CD4-positive, alpha-beta T cell (primary cell): ENCODE measurements at places on chromosomes 6 and 20. TPM values are rescaled to one million over a fixed set of nuclear protein-coding genes. Genes with fewer than 3 reads are reported as not detected.

Gene RGS17
- not detected for total RNA-seq

Gene MOG
- total RNA-seq, result not detected

Gene NKX2-2
- not detected for total RNA-seq

Gene POPDC3
- total RNA-seq, result not detected

DNA sequence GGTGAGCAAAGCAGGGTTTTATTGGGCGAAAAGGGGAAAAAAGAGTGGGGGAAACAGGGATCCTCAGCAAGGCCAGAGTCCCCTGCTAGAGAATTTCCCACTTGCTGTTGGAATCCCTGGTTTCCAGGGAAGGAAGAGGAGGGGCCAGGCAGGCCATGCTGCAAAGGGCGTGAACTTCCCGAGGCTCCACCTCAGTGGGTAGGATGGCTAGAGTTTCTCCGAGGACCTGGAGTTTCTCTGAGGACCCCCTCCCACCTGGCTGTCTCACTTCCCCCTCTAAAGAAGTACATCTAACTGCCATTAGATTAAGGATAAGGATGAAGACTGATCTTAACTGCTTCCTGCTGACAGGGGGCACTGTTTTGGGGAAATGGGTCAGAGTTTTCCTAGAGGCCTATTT, 1239.3 kb upstream of the GJE1 start:
- H3K4me3 ChIP-seq, result no peak overlapping the region
- H3K27ac ChIP-seq, result no peak overlapping the region
- H3K27me3 ChIP-seq, result no peaks in the 10 kb centered on the region
- no peaks in the 10 kb centered on the region for H3K36me3 ChIP-seq
- no peaks in the 10 kb centered on the region for H3K4me1 ChIP-seq

GRCh38 chr6:21426841-21427490, 166.6 kb upstream of the SOX4 start:
- no peak for DNase-seq
- no peak overlapping the region for H3K4me3 ChIP-seq
- no peaks in the 10 kb centered on the region for H3K27me3 ChIP-seq

DNA sequence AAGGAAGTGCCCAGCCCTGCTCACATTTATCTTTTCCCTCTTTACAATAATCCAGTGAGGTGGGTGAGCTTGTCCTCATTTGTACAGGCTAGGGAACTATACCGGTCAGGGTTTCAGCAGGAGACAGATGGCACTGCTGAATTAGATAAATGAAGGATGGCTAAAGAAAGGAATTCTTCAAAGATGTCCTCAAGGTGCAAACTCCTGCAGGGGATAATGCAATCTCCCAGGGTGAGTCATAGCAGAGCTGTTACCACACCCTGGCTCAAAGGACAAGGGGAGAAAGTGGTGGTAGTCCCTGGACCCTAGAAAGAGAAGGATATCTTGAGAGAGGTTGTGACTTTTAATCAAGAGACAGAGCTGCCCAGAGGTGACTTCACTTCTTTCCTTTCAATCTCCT, 66.7 kb downstream of the RFPL4B start:
- no peaks in the 10 kb centered on the region for H3K27me3 ChIP-seq
- no peaks in the 10 kb centered on the region for H3K36me3 ChIP-seq
- no peak for DNase-seq
- H3K4me1 ChIP-seq, result no peaks in the 10 kb centered on the region

DNA sequence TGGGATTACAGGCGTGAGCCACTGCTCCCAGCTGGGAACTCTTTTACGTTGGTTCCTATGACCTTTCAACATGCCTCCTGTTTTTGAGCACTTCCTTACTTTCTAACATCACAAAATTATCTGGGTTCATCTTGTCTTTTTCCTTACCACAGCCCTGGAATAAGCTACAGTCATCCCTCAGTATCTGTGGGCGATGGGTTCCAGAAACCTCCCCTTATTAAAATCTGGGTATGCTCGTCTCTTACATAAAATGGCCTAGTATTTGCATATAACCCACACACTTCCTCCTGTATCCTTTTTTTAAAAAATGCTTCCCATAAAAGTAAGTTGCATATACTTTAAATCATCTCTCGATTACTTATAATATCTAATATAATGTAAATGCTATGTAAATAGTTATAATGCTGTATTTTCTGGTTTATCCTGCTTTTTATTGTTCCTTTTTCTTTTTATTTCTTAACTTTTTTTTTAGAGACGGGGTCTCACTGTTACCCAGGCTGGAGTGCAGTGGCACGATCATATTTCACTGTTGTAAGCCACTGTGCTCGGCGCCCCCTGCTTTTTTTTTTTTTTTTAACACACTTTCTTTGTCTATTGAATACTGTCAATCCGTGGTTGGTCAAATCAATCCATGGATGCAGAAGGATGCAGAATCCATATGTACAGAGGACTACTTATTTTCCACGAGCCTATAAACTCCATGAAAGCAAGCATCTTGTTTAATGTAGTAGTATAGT, 9.2 kb downstream of the RPF2 start:
- peaks cover 58% of the 10 kb centered on the region for H3K36me3 ChIP-seq
- H3K27ac ChIP-seq, result no peak overlapping the region
- H3K27me3 ChIP-seq, result no peaks in the 10 kb centered on the region
- H3K4me1 ChIP-seq, result no peaks in the 10 kb centered on the region

GRCh38 chr20:33624399-33624798, 37.7 kb upstream of the C20orf144 start:
- H3K27me3 ChIP-seq, result no peaks in the 10 kb centered on the region
- peaks cover 19% of the 10 kb centered on the region for H3K4me1 ChIP-seq
- peaks cover 58% of the 10 kb centered on the region for H3K36me3 ChIP-seq

DNA sequence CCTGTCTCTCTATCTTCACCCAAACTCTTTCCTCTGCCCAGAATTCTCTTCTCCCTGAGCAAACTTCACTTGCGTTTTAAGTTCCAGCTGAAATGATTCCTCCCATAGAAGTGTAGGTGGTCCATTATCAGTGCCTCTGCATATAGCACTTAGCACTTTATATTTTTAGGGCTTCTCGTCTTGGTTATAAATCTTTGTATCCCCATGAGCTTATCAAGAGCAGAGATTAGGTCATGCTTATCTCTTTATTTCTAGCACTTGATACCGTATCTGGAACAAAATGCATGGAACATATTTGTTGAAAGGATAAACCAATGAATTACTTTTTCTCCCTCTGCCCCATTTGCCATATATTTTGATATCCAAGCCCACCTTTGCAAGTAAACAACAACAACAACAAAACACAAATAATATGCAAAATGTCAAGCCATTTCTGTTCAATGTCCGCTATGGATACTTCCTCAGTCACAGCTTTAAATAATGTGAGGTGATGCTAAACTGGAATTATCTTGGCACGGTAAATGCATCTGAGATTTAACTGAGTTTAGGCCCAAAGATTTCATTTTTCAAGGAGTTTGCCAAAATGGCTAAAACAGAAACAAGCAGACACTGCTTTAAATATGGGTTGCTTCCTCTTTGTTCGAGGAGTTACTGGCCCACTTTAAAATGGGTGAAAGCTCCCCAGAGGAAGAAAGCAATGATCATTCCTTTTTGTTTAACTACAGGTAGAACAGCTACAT, 106.2 kb upstream of the STMND1 start:
- no peaks in the 10 kb centered on the region for H3K36me3 ChIP-seq
- H3K27me3 ChIP-seq, result no peaks in the 10 kb centered on the region
- H3K4me3 ChIP-seq, result no peak overlapping the region
- DNase-seq, result no peak

DNA sequence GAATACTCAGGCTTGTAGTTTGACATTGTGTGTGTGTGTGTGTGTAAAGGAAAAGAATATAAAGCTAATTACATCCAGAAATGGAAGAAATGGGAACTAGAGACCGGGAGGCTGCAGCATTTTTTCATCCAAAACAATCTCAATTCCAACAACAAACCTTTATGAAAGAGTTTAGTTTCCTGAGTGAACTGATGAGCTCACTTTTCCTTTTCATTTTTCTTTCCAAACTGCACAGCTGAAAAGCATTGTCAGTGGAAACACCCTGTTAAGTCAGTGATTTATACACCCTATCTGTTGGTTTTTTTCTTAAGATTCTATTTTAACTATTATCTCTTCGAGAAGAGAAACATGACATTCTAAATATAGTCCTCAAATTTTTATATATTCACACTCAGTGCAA, 130.9 kb downstream of the RFPL4B start:
- H3K27ac ChIP-seq, result no peak overlapping the region
- H3K27me3 ChIP-seq, result no peaks in the 10 kb centered on the region
- no peaks in the 10 kb centered on the region for H3K4me1 ChIP-seq
- H3K4me3 ChIP-seq, result no peak overlapping the region
- DNase-seq, result no peak
- no peaks in the 10 kb centered on the region for H3K36me3 ChIP-seq

- H3K36me3 ChIP-seq, result no peaks in the 10 kb centered on the region
- H3K4me3 ChIP-seq, result no peak overlapping the region
- no peak overlapping the region for H3K27ac ChIP-seq
- H3K4me1 ChIP-seq, result no peaks in the 10 kb centered on the region
- H3K27me3 ChIP-seq, result no peaks in the 10 kb centered on the region
Observed at GRCh38 chr20:24116611-24117010, 128.0 kb upstream of the GGTLC1 start.

GRCh38 chr6:51107769-51108203, 289.1 kb downstream of the TFAP2B start:
- no peaks in the 10 kb centered on the region for H3K27me3 ChIP-seq
- no peaks in the 10 kb centered on the region for H3K36me3 ChIP-seq
- no peak overlapping the region for H3K4me3 ChIP-seq
- DNase-seq, result no peak
- H3K4me1 ChIP-seq, result no peaks in the 10 kb centered on the region
- no peak overlapping the region for H3K27ac ChIP-seq

DNA sequence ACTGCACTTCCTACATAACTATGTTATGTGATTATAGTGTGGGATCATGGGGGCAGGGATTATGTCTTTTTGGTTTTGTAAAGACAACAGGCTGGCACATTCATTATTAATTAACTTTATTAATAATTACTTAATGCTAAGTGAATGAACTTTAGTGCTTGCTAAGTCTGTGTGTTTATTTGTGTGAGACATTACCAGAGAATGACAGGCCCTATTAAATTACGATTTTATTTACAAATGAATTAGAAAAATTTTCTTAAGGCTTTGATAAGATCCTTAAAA, 100.9 kb downstream of the CD83 start:
- no peak for DNase-seq
- H3K27me3 ChIP-seq, result no peaks in the 10 kb centered on the region
- no peaks in the 10 kb centered on the region for H3K36me3 ChIP-seq

DNA sequence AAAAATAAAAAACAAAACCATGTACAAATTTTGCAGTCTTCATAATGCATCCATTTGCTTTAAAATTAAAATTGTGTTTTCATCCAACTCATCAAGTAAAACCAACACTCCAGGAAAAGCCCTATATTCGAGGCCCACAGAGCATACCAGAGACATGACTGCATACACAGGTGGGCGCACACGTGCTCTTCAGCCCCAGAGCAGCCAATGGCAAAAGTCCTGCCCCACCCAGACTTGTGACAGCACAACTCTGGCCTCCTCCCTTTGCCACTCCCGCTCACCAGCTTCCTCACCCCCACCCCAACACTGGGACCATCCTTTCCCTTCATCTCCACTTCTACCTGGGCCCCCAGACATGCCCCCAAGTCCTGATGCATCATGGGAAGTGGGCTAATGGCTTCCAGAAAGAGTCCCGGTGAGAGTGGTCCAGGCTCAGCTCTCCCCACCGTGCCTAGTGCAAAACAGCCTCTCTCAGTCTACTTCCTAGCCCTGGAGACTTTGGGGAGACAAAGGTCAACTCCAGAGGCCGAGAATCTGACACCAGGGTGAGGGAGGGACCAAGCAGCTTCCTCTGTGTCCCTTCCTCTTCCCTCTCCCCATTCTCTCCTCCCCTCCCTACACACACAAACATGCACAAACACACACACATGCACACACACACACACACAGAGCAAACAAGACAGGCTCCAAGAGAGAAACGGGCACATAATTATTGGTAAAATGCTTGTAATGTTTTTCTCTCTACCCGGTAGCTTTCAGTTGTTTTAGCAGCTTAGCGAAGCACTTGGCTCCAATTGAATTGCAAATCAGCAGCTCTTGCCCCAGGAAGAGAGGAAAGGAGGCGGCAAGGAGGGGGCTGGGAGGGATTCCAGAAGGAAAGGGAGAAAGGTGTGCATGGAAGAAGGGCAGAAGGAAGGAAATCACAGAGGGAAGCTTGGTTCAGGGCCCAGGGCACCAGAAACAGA, 14.3 kb downstream of the GRM4 start:
- H3K4me1 ChIP-seq, result no peaks in the 10 kb centered on the region
- H3K4me3 ChIP-seq, result no peak overlapping the region
- DNase-seq, result no peak
- H3K27me3 ChIP-seq, result peaks cover 23% of the 10 kb centered on the region
- no peak overlapping the region for H3K27ac ChIP-seq

- H3K27ac ChIP-seq, result no peak within 1 kb of the TSS
- no peaks in the 10 kb centered on the region for H3K27me3 ChIP-seq
- DNase-seq, result no peak
- no peaks in the 10 kb centered on the region for H3K36me3 ChIP-seq
- no peaks in the 10 kb centered on the region for H3K4me1 ChIP-seq
- H3K4me3 ChIP-seq, result no peak within 1 kb of the TSS
Observed at GRCh38 chr6:11778648-11779328, at the start of gene ADTRP. Gene ADTRP (minus strand): TSS chr6:11778803. CDS start chr6:11778759, 44 bp downstream.

DNA sequence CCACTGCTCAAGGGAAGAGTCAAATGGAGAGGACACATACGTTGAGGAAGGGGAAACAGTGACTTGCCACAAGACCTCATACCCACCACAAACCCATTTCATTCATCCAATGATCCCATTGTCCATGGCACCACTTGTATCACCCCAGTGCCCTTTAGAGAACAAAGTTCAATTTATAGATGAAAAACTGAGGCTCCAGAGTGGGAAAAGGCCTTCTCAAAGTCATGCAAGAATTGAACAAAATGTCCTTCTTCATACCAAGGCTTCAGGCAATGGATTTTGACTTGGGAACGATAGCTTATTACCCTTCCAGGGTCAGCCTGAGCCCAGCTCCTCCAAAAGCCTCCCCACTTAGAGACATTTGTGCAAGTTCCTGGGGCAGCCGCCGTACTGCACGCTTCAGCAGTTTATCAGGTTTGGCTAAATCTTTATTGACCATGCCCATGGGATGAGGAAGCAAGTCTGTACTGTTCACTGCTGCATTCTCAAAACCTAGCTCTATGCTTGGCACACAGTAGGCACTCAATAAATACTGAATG, 47.3 kb upstream of the MRPS10 start:
- no peak overlapping the region for H3K4me3 ChIP-seq
- no peaks in the 10 kb centered on the region for H3K4me1 ChIP-seq
- no peaks in the 10 kb centered on the region for H3K27me3 ChIP-seq
- no peak overlapping the region for H3K27ac ChIP-seq

- H3K36me3 ChIP-seq, result no peaks in the 10 kb centered on the region
- H3K27ac ChIP-seq, result no peak overlapping the region
- no peaks in the 10 kb centered on the region for H3K4me1 ChIP-seq
- no peak overlapping the region for H3K4me3 ChIP-seq
Observed at GRCh38 chr6:163786995-163787671, 372.6 kb downstream of the QKI start.

DNA sequence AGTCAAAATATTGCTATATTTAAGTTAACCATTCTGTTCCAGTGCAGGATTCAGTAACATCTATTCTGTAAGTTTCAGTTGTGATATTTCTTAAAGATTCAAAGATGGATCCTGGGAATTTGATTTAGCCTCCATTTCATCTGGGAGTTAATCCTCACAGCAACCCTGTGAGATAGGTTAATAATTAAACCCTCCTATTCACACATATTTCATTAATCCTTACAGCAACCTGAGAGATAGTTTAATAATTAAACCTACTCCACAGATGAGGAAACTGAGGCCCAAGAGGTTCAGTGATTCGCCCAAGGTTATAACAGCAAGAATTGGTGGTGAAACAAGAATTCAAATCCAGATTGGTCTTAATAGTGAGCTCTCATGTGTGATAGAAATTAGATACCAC, 10.9 kb upstream of the ZBTB2 start:
- H3K36me3 ChIP-seq, result peaks cover 17% of the 10 kb centered on the region
- DNase-seq, result no peak
- H3K27ac ChIP-seq, result no peak overlapping the region
- H3K4me3 ChIP-seq, result no peak overlapping the region
- H3K27me3 ChIP-seq, result no peaks in the 10 kb centered on the region
- peaks cover 26% of the 10 kb centered on the region for H3K4me1 ChIP-seq
